Subcutaneous adipose tissue (tissue), 4 donors: ENCODE measurements at places on chromosomes 1 and 21. TPM values are rescaled to one million over a fixed set of nuclear protein-coding genes. Genes with fewer than 3 reads are reported as not detected.

The LCE3D gene
- not detected for total RNA-seq

The EXO5 gene
- 5.9 TPM for total RNA-seq

The CALML6 gene
- not detected for total RNA-seq

The CRYZ gene
- total RNA-seq, result 40.3 TPM

The ZNF697 gene
- total RNA-seq, result 6.4 TPM

The POLR3GL gene
- 30.9 TPM for total RNA-seq

The ACOT11 gene
- total RNA-seq, result 2.6 TPM

The RUNX3 gene
- 0.19 TPM for total RNA-seq

The CLDN19 gene
- not detected for total RNA-seq

The HCN3 gene
- 1.0 TPM for total RNA-seq
